ENCODE measurements at places on chromosomes 5 and 9.

- no peak for DNase-seq
Observed at GRCh38 chr9:108087781-108088180, 598.2 kb upstream of the KLF4 start.

- no peak for DNase-seq
Observed at GRCh38 chr5:68883436-68883835, 210.4 kb upstream of the SLC30A5 start.

DNA sequence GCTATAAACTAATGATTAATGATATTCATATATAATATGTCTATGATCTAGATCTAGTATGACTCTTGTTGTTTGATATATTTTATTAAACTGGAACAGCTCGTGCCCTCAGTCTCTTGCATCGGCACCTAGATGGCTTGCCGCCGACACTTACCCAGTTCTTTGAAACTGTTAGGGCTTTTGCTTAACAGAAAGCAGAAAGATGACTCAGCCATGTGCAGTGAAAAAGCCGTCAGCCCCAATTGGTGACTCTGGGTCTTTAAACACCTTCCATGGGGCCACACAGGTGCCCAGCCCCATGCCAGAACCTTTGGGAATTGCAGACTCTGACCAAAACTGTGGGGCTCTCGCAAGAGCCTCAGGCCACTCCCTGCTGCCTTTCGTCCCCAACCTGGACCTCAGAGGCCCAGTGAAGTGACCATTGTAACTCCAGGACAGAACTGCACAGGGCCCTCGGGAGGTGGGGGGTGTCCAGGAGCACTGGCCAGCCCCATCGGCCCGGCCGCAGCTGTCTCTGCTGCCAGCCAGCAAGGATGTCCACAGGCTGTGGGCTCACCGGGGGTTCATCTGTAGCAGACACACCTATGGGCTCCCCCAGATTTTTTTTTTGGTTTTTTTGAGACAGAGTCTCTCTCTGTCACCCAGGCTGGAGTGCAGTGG is 7.8 kb downstream of the LCN10 start:
- DNase-seq, result no peak

DNA sequence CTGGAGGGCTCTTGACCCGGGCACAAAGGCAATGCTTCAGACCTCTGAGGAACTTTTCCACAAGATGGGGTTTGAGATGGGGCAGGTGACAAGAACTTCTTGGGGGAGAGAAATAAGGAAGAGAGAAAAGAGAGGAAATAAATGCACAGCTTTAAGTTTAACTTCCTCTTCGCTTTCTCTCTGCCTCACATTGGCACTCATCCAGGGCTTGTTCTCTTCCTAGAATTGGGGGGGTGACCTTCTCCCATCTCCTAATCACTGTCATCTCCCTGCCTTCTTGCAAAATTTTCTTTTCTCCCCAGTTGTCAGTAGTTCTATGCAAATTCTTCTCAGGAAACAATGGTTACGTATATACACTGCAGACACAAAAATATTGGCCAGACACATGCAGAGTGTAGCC is 19.1 kb upstream of the ADCY2 start:
- DNase-seq, result no peak

Data from naive thymus-derived CD4-positive, alpha-beta T cell (primary cell).